ENCODE measurements at places on chromosomes 13 and 19.
A peak's percentile ranks its signal among the peaks of the same experiment; 100 is the strongest.

DNA sequence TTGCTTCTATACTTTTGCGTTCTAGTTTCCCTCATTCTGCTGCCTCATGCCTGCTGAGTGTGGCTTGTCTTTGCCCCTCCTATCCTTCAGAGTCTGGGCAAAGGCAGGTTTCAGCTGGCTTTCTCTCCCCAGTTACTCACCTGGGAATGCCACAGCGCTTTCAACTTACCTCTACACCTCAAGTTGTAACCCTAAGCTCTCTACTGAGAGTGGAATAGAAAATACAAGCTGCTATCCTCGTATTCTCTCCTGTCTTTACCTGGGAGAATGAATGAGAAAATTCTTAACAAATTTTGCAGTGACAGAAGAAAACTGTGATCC, 316.3 kb upstream of the KLF12 start:
- DNase-seq = no peak

DNA sequence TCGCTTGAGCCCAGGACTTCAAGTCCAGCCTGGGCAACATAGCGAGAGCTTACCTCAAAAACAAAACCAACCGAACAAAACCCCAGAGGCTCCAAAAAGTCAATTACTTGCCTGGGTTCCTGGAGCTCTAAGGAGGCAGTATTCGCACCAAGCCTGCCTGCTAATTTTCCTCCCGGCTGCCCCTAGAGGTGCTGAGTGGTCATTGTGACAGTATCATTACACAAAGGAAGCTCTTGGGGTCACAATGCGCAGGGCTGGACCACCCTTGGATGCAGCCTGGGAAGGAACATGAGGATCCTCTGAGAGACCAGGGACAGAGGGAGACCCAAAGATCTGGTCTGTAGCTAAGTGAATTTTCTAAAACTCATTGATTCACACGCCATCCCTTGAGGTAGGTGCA, 8.5 kb upstream of the PEX11G start:
- no peak for DNase-seq

DNA sequence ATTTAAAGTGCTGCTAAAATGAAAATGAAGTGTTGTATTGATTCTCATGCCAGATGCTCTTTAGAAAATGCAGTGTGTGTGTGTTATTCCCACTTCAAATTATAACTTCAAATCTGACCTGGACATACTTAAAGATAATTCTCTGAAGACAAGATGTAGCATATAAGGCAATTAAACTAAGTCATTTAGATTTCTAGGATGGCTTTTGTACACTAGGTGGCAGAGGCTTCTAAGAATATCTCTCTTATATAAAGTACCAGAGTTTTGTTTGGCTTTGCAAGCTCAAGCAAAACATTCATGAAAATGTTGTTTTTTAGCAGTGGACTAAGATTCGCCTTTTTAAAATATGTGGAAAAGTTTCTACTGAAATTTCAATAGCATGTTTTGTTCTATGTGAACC, 407.2 kb downstream of the GPC5 start:
- DNase-seq = no peak

- DNase-seq = no peak
Observed at GRCh38 chr19:46193678-46194077, 35.9 kb upstream of the IGFL1 start.

- no peak for DNase-seq
Observed at GRCh38 chr13:67229481-67230403, at the start of gene PCDH9. PCDH9 (minus strand) TSS chr13:67230336; CDS start chr13:67228440, 1,896 bp downstream.

DNA sequence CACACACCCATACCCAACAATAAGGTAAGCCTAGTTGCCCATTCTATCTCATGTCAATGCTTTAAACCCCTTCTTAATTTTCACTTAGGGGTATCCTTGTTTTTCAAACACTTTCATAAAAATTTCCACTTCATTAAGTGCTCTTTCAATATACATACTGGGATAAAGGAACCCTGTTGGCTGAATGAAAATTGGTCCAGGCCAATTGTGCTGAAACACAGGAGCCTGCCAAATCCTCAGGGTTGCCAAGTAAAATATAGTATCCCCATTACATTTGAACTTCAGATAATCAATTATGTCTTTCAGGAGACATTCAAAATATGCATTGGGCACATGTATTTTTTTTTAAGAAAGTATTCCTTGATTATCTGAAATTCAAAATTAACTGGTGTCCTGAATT, 1131.1 kb downstream of the SLITRK1 start:
- no peak for DNase-seq

- DNase-seq = peak; percentile 1
Observed at GRCh38 chr13:86003029-86003428, 203.8 kb upstream of the SLITRK6 start.

GRCh38 chr13:111383591-111384440, 63.4 kb downstream of the TEX29 start:
- no peak for DNase-seq

DNA sequence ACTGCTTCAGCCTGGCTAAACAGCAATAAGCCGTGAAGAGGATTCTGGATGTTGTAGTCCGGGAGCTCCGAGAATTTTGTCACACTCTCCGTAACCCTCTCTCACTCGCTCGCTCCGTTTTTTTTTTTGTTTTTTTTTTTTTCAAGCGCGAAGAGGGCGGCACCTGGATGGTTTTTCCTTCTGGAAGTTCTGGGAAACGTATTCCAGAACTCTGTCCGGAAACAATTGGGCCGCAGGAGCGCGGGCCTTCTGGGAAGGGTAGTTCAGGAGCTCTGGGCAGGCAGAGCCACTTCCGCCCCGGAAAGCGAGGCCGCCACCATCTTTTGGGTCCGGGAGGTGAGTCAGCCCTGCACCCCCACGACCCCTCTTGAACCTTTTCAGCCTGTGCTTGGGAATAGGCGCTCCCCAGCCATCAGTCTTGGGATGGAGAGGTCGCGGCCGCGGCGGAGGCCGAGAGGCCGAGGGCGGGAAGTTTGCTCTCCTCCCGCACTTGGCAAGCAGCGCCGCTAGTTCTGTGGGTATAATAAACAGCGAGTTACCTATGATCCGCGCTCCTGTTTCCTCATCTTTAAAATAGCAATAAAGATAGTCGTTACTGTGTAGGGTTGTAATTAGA, at the start of gene ZNF227:
Gene ZNF227, plus strand, starts transcription at position 283 of the 616 bp plus-strand sequence. CDS start 5,261 bp downstream, outside the sequence.
- peak; percentile 50 for DNase-seq

DNA sequence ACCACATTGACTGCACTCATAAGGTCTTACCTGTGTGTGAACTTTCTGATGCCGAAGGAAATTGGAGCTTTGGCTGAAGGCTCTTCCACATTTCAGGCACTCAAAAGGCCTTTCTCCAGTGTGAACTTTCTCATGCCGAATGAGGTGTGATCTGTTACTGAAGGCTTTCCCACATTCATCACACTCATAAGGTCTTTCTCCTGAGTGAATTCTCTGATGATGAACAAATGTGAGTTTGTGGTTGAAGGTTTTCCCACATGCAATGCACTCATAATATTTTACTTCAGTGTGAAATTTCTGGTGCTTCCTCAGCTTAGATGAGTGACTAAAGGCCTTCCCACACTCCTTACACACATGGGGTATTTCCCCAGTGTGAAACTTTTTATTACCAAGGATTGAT, 5.7 kb downstream of the ZNF132 start:
- no peak for DNase-seq

GRCh38 chr13:77310579-77311279, 16.2 kb downstream of the MYCBP2 start:
- no peak for DNase-seq

DNA sequence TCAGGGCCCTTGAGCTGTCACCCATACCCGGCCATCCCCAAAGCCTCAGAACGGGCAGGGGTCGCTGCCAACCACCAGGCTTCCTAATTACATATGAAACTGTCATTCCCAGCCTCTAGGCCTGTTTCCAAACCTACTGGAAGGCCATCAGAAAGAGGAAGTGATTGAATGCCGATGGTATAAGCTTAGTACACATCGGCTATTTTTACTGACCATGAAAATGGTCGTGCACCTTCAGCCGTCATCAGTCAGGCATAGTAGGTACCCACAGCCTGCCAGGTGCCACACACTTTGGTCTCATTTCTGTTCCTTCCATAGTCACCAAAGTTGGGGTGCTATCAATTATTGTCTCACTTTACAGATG, 10.2 kb downstream of the KRI1 start:
- no peak for DNase-seq

- no peak for DNase-seq
Observed at GRCh38 chr19:46206176-46206575, 23.4 kb upstream of the IGFL1 start.
